ENCODE measurements at places on chromosomes 7 and 10. TPM values are rescaled to one million over a fixed set of nuclear protein-coding genes. Genes with fewer than 3 reads are reported as not detected.

Gene NXPH1
- not detected for polyA plus RNA-seq

Gene IFRD1
- 41.7 TPM for polyA plus RNA-seq

Gene FAM237B
- not detected for polyA plus RNA-seq

Gene NPTX2
- polyA plus RNA-seq, result 3.3 TPM

Gene PKD1L1
- 0.68 TPM for polyA plus RNA-seq

Gene ANKRD2
- polyA plus RNA-seq, result 0.21 TPM

Gene EFCAB10
- polyA plus RNA-seq, result not detected

Gene ZNF479
- polyA plus RNA-seq, result not detected

Gene EN2
- 0.05 TPM for polyA plus RNA-seq

Gene NEUROG3
- not detected for polyA plus RNA-seq

Gene WIPF3
- polyA plus RNA-seq, result 1.1 TPM

Gene UPK3BL2
- 3.6 TPM for polyA plus RNA-seq

Gene LIPF
- polyA plus RNA-seq, result 2,549 TPM

Gene CYP2C19
- not detected for polyA plus RNA-seq

Gene UPK3B
- 8.7 TPM for polyA plus RNA-seq

Gene CYP3A7
- polyA plus RNA-seq, result not detected

Gene PON3
- polyA plus RNA-seq, result 1.8 TPM

Gene FKBP6
- polyA plus RNA-seq, result not detected

Gene PNLIPRP2
- polyA plus RNA-seq, result not detected

Gene MSMB
- not detected for polyA plus RNA-seq

Gene SLC26A3
- polyA plus RNA-seq, result 0.05 TPM

Gene BAMBI
- polyA plus RNA-seq, result 2.0 TPM

Gene TSPAN15
- polyA plus RNA-seq, result 23.9 TPM

Gene ACTR1A
- polyA plus RNA-seq, result 61.5 TPM

Gene CARD11
- polyA plus RNA-seq, result 0.85 TPM

Gene GATAD1
- polyA plus RNA-seq, result 17.9 TPM

Gene SPDYE16
- 0.11 TPM for polyA plus RNA-seq

Gene GJD4
- polyA plus RNA-seq, result not detected

Gene OR6V1
- not detected for polyA plus RNA-seq

Gene NKX2-3
- polyA plus RNA-seq, result 2.3 TPM

Gene ENTPD1
- polyA plus RNA-seq, result 8.8 TPM

Gene CPA2
- polyA plus RNA-seq, result 14.6 TPM

Gene GPNMB
- polyA plus RNA-seq, result 41.1 TPM

Gene OIT3
- not detected for polyA plus RNA-seq

Gene DNAH11
- polyA plus RNA-seq, result 0.30 TPM

Gene SGCE
- polyA plus RNA-seq, result 31.6 TPM

Gene NMT2
- polyA plus RNA-seq, result 18.3 TPM

All from adipose tissue (tissue), 3 donors.